Heart right ventricle (tissue), 16 donors: ENCODE measurements at places on chromosomes 13 and 19.

- DNase-seq: no peak
Observed at GRCh38 chr13:93368718-93369117, 142.1 kb downstream of the GPC6 start.

- DNase-seq: no peak
Observed at GRCh38 chr13:44388427-44389059, 14.9 kb downstream of the SERP2 start.

DNA sequence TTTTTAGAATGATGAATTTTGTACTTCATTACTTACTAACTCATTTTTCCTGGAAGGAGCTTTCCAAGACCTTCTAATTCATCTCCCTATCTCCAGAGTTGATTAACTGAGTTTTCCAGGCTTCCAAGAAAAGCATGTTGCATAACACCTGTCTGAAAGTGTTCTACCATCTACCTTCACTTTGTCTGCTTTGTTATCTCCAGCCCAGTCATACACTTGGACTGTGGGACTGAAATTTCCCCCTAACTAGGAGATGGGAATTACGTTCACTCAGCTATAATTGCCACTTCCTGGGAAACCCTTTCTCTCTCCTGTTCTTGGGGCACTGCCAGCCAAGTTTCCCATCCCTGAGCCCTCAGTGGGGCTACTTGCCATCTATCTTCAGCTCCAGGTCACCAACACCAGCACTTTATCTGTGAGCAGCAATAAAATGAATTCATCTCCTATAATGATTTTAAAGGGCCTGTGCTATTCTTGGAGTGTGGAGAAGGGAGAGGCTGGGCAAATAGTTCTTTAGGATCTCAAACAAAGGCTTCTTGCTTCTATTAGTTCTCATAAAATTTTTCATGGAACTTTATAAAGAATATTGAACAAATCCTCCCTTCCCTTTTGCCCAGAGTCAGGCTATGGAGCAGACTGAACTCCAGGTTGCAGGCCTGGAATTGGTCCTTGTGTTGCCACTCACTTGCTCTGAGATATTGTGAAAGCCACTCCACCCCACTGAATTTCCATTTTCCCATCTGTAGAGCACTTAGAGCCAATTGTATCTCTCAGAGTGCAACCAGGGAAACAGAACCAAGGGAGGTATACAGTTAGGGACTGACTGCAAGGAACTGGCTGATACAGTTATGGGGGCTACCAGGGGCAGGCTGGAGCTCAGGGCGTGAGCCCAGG is 17.8 kb upstream of the ATP12A start:
- no peak for DNase-seq

- peak; percentile 20 for DNase-seq
Observed at GRCh38 chr19:18991006-18991405, 42.3 kb downstream of the SUGP2 start.

DNA sequence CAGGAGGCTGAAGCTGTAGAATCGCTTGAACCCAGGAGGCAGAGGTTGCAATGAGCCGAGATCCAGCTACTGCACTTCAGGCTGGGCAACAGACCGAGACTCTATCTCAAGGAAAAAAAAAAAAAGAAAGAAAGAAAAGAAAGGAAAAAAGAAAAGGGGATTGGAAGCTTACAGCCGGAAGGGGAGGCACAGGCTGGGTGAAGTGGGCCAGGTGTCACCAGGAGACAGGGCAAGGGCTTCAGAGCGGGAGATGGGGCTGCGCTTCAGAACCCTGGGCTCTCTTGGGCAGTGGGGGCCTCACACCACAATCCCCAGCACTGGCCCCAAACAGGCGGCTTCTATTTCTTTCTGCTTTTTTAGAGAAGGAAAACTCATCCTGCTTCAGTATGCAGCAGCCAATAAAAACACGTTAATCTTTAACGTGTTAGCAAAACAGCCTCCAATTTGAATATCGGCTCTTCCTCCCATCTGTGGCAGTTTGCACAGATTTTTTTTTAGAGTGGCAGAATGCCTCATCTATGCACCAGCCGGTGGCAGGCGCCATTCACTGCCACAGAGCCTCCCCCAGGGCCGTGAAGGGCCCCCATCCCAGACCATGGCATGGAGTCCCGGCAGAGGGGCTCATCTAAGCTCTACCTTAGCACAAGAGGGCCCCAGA is 46.6 kb upstream of the C19orf12 start:
- DNase-seq: no peak

DNA sequence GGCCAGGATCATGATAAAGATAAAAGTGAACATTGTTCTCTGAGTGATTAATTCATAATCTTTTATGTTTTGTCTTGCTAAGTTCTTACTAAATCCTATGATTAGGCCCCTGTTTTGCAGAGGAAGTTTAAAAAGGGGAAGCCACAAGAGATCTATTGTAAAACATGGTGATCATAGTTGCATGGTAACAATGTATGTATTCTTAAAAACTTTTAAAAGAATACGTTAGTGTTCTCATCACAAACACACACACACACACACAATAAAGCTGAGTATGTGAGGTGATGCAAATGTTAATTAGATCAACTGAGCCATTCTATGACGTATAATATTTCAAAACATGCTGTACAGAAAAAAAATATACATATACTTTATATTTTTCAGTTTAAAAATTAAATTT is 51.2 kb downstream of the MBD3L2B start:
- no peak for DNase-seq

DNA sequence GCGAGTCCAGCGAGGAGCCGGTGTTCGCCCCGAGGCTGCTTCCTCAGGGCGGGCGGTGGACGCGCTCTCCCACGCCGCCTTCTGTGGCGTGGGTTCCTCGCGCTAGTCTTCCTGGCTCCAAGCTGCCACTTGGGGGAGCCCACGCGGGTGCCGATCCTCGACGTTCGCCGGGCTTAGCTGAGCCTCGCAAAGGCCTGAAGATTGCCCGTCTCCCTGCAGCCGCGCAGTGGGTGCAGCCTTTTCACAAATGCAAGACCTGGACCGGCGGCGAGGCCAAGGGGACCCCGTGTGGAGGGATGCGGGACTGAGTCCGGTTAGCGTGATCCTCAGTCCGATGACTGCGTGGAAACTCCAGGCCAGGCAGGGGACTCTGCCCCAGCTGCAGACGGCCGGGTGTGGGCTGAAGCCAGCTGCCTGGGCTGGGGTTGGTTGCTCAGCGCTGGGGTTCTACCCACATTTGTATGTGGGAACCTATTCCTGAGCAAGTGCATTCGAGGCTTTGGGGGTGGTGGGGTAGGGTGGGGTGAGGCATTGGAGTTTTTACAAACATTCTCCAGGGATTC is 16.6 kb upstream of the LRP3 start:
- no peak for DNase-seq
